DMS79 (cell line): ENCODE measurements at places on chromosomes 3 and 15.

- DNase-seq, result no peak
These were observed 80.2 kb downstream of the SHQ1 start for GRCh38 chr3:72768006-72768441.

DNA sequence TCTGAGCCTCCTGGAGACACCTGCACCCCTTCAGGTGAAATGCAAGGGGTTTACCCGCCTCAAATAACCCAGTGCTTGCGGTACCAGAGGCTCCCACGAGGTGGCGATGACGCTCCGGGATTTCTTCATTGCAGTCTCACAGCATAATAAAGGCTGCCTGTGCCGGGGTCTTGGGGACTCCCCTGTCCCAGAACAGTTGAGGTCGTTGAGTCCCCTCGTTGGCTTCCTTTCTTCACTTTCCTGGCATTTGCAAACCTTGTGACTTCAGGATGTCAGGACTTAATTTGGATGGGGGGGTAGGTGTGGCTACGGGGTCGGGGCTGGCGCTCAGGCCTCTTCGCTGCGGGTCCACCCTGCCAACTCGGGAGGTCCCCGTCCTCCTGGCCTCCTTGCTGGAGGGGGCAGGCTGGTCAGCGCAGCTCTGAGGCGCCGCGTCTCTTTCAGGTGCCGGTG, 1.3 kb downstream of the GNAT1 start:
- DNase-seq, result peak; percentile 26

DNA sequence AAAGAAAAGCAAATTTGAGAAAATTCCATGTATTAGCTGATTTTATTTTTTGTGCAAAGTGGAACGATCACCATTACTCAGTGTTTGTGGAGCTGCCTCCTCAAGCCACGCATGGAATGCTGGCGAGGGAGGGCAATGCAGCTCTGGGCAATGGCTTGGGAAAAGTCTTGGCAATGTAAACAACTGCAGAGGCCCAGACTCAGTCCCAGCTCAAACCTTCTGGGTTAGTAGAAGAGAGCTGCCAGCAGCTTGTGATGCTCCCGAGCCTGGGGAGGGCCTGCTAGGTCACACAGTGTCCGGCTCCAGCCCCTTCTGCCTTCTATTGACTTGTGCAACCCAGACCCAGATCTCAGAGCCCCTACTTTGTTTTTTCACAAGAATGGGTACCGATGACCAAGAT, 4.3 kb downstream of the EPHB1 start:
- DNase-seq, result no peak

DNA sequence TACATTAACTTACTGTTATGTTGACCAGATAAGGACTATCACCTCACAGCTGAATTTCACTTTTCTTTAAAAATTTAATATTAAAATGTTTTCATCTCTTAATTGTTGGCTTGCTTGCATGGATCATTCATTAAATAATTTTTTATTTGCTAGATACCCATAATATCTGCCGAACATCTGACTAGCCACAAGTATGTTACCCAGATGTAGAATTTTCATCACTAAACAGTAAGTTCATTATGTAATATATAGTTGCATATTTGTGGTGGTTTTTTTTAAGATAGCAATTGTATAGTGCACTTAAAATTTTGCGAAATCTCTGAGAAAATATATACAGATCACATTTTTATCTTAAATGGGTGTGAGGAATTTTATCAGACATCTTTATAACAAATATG, 190.4 kb downstream of the MBNL1 start:
- DNase-seq, result no peak

DNA sequence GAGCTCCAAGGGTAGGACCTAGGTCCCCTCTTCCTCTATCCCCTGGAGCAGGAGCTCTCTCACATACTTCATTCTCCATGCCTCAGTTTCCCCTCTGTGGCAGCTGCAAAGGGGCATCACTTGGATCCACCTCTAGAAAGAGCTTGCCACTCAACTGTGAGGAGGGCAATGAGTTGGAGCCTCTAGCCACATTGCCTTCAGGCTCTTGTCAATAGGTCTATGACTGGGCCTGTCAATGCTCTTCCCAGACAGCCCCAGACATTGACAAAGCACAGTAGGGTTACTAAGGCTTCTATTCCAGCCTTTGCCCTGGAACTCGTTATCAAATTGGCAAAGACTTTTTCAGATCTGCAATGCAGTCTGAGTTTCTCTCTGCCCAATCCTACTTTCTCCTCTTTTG, 4.4 kb upstream of the VIPR1 start:
- no peak for DNase-seq

- DNase-seq, result no peak
These were observed 508.9 kb upstream of the ADAMTS9 start for GRCh38 chr3:65196663-65197062.

GRCh38 chr3:47961815-47962606, 54.2 kb downstream of the MAP4 start:
- DNase-seq, result no peak

DNA sequence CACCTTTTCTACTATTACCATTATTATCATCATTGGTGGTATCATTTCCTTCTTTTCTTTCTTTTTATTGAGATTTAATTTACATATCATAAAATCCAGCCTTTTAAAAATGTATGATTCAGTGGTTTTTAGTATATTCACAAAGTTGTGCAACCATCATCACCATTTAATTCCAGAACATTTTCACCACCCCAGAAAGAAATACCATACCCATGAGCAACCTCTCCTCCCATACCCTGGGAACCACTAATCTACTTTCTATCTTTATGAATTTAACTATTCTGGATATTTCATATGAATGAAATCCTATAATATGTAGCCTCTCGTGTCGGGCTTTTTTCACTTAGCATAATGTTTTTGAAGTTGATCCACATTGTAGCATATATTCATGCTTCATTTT, 29.1 kb downstream of the AAGAB start:
- DNase-seq, result no peak

- no peak for DNase-seq
These were observed 79.0 kb downstream of the IGF1R start for GRCh38 chr15:98727115-98728040.

GRCh38 chr15:48354694-48355303, 23.6 kb downstream of the DUT start:
- DNase-seq, result no peak
